ENCODE measurements at places on chromosomes 3 and 15.

GRCh38 chr15:70672081-70672480 lies 91.3 kb downstream of the UACA start:
- DNase-seq = no peak

DNA sequence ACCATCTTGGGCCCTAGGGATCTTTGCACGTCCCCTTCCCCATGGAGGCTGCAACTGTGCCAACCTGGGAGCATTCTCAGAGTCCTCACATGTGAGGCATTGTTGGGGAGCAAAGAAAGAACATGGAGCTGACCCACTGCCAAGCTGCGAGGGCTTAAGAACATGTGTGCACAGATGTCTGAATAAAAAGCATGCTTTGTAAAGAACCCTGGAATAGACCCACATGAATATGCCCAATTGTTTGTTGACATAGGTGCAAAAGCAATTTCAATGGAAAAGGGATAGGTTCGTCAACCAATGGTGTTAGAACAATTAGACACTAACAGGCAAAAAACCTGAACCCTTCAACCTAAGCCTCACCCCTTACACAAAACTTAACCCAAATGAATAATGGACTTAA lies 9.3 kb downstream of the PGPEP1L start:
- DNase-seq = no peak

DNA sequence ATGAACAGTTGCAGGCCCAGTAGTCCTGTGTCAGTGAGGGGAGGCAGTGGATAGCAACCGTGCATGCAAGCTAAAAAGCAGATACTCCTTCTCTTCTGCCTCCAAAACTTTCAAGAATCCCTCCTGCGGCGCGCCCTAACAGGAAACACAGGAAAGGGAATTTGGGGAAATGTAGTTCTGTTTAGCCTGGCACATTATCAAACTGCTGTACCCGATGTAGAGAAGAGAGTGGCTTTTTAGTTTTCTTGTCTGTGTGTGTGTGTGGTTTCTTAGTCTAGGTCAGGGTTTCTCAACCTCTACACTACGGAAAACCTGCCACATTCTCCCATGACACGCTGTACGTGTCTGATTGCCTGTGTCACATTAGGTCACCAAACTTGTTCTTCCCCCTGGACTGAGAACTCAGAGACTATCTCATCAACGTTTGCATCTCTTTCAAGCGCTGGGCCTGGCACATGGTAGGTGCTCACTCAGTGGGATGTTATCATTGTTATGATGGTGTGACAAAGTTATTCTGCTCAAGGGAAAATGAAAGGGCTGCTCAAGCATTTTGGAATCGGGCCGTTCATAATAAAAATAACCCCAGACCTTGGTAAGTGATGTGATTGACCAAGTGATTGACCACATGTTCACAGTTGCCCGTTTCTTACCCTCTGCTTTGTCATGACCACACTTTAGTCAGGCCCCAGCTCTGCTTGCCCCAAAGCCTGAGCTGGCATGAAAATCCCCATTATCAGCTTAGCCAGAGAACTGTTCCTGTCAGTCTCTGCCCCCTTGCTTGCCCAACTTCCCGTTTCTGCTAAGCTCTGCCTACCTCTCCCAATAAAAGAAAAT lies 33.2 kb downstream of the TM4SF4 start:
- no peak for DNase-seq

- no peak for DNase-seq
These were observed 286.9 kb upstream of the C2CD4B start for GRCh38 chr15:62452026-62452425.

GRCh38 chr15:59685737-59686297 lies 3.3 kb downstream of the BNIP2 start:
- no peak for DNase-seq

GRCh38 chr15:91150502-91151160 lies 50.6 kb downstream of the SV2B start:
- no peak for DNase-seq

DNA sequence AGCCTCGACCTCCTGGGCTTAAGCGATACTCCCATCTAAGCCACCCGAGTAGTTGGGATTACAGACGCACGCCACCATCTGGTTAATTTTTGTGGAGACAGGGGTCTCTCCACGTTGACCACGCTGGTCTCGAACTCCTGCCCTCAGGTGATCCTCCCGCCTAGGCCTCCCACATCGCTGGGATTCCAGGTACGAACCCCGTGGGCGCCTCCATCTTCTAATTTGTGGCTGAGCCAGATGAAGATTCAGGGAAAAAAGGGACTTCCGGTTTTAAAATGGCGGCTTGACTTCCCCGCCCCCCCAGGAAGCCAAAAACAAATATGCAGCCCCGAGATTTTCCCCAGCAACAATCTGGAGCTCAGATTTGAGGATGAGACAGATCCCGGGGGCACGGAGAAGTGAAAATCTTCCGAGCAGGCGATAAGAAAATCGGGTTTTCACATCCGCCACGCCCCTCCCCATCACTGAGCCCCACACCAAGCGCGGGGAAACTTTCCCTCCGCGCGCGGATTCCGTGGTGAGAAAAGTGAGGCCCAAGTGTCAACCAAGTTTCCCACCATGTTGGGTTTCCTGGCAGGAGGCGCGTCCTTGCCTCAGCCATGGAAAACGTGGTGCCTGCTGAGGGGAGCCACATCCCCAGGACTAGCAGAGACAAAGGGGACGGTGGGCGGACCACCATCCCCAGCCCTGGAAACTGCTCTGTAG lies 15.4 kb downstream of the CHST14 start:
- no peak for DNase-seq

GRCh38 chr3:126540342-126540849 lies 16.4 kb downstream of the CHST13 start:
- DNase-seq = no peak

- DNase-seq = peak; percentile 92
These were observed 4.8 kb downstream of the HES1 start for GRCh38 chr3:194140520-194141414.

Measured in NCI-H2081 (cell line).